Transverse colon (tissue), 4 donors: ENCODE measurements at places on chromosomes 5 and 9. TPM values are rescaled to one million over a fixed set of nuclear protein-coding genes. Genes with fewer than 3 reads are reported as not detected.

- H3K27me3 ChIP-seq: no peaks in the 10 kb centered on the region
- no peak for DNase-seq
- no peaks in the 10 kb centered on the region for H3K36me3 ChIP-seq
- H3K4me1 ChIP-seq: no peaks in the 10 kb centered on the region
- H3K4me3 ChIP-seq: no peak overlapping the region
These were observed 443.9 kb downstream of the TLE1 start for GRCh38 chr9:81245254-81245956.

DNA sequence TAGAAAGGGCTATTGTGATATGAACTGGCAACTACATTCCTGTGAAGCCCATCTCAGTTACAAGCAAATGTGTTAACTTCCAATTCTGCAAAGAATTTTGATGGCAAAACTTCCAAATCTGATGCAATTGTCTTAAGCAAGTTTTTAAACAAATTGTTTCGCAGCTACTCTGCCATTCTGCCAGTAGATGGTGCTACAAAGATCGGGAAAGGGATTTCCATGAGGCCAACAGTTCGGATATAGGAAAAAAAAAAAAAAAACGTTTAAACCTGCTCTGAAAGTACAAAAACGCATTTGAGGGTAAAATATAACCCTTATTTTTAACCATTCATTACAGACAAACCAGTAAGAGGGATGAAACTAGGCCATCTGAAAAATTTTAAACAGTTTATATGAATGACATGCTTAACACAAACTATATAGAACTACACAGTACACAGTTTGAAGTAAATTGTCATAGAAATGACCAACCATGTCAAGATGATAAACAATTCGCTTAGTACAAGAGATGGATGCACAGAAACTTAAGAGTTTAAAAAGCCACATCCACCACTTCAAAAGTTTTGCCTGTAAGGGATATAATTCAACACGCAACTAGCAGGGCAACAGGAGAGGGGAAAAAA is 2.2 kb downstream of the HNRNPA0 start:
- H3K36me3 ChIP-seq: no peaks in the 10 kb centered on the region
- H3K27ac ChIP-seq: peak overlapping the region; percentile 96
- DNase-seq: peak; percentile 20
- H3K4me1 ChIP-seq: peaks cover 40% of the 10 kb centered on the region
- no peaks in the 10 kb centered on the region for H3K27me3 ChIP-seq
- H3K4me3 ChIP-seq: peak overlapping the region; percentile 61

- H3K4me3 ChIP-seq: no peak overlapping the region
- H3K36me3 ChIP-seq: no peaks in the 10 kb centered on the region
- H3K27me3 ChIP-seq: no peaks in the 10 kb centered on the region
- no peak for DNase-seq
These were observed 23.1 kb upstream of the SH3PXD2B start for GRCh38 chr5:172477466-172477865.

DNA sequence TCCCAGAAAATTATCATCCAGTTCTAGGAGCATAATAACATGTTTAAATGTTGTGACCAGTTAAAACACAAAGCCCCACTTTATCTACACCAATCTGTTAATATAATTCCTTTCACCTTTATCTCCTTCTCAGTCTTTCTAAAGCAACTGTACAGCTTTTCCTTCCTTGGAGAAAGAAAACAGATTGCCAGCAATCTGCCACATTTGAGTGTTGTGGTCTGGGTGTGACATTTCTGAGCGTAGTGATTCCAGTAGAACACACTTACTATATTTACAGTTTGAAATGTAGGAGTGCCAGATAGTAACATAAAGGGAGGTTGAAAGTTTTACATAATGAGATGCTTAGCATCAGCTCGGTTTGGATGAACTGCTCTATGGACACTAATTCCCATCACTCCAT is 76.1 kb downstream of the KCNN2 start:
- no peak overlapping the region for H3K4me3 ChIP-seq
- no peak overlapping the region for H3K27ac ChIP-seq
- no peak for DNase-seq
- H3K27me3 ChIP-seq: no peaks in the 10 kb centered on the region

DNA sequence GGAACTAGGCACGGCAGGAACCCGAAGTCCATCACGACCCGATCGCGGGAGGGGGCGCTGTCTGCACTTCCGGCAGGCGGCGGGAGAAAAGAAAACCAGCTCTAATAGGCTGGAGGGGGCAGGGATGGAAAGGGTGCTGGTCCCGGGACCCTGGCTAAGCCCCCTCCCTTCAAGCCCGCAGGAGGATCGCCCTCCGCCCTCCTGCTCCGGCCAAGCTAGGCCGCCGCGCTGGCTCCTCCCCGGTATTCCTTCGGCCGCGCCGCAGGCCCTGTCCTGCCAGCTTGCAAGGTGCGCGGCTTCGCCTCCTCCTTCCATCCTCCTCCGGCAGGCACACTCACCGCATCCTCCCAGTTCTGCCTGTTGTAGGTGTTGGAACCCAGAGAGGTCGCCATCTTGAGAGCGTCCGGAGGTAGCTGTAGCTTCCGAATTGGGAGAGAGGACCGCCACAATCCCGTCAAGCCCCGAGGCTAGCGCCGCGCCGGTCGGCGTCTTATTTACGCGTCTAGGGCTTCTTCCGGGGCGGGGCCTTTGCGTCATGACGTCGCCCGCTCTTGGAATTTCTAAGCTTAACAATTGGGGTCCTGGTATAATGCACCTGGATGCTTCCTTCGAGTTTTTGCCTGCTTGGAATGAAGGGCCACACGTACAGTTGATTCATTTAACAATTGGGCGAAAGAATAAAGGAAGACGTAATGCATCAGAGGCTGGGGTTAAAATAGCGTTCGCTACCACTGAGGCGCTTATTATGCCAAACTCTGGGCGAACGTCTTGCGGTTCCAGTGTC is at the start of gene RBM22:
Gene RBM22 (minus strand): TSS at position 469 of the 784 bp plus-strand sequence. CDS start 77 bp downstream, at position 392.
- H3K27me3 ChIP-seq: no peaks in the 10 kb centered on the region
- H3K4me1 ChIP-seq: peaks cover 11% of the 10 kb centered on the region
- H3K4me3 ChIP-seq: peak within 1 kb of the TSS; percentile 94
- H3K27ac ChIP-seq: peak within 1 kb of the TSS; percentile 95

The MYOT gene
- 5.9 TPM for total RNA-seq

The ARHGEF37 gene
- total RNA-seq: 14.2 TPM

The PCDHGC4 gene
- total RNA-seq: 1.8 TPM

The SEMA5A gene
- total RNA-seq: 71.0 TPM
